Activated T-cell treated with anti-CD3 and anti-CD28 coated beads for 24 hours (primary cell): ENCODE measurements at places on chromosomes 3 and 15.

DNA sequence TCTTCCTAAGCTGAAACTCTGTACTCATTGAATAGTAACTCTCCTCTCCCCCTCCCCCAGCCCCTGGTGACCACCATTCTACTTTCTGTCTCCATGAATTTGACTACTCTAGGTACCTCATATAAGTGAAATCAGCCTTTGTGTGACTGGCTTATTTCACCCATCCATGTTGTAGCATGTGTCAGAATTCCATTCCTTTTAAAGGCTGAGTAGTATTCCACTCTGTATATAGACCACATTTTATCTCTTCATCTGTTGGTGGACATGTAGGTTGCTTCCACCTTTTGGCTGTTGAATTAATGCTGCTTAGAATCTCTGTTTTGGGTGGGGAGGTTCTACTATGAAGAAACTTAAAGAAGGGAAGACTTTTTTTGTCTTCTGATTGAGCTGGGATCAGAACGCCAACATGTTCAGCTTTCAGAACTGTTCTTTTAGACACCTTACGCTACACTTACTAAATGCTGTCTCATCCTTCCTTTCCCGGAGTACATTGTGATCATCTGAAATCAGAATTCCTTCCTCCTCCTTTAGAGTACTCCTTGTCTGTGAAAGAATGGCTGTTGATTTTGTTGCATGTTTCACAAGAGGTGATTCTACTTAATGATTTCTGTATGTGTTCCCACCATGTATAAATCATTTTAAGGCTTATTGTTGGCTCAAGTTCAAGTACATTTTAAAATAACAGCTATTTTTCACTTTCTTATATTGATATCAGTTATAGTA is 50.3 kb downstream of the MRPS25 start:
- no peak for DNase-seq

- DNase-seq, result no peak
Observed at GRCh38 chr3:157330206-157330605, 106.4 kb upstream of the PTX3 start.

DNA sequence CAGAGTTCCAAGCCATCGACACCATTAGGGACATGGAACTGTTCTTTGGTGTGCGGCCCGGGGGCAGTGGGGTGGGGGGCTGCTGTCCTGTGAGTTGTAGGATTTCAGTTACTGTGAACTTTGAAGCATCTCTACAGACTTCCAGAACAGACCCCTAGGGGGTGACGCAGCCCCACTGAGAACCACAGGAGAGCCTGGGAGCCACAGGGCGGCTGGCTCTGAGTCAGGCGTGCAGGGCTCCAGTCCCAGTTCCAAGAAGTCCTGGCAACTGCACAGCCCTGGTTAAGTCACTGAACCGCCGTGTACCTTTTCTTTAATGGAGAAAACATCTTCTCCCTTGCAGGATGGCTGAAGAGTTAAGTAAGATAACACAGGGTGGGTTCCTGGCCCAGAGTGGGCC is 23.5 kb upstream of the LRTM1 start:
- no peak for DNase-seq

DNA sequence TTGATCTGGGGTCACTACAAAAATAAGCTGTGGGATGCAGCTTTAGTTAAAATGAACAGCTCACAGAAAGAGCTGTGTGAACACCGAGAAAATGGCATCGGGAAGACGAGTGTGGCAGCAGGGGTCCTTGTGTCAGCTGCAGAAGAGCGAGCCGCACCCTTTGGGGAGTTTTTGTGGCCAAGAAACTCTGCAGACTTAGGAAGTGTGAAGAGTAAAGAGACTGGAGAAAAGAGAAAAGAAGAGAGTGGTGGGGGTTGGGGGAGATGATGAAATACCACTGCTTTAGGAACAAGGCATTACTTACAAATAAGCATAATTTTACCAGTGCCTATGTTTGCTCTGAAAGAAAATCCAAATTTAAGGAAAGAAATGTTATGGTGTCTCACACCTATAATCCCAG is 147.8 kb downstream of the LRRC28 start:
- DNase-seq, result no peak

DNA sequence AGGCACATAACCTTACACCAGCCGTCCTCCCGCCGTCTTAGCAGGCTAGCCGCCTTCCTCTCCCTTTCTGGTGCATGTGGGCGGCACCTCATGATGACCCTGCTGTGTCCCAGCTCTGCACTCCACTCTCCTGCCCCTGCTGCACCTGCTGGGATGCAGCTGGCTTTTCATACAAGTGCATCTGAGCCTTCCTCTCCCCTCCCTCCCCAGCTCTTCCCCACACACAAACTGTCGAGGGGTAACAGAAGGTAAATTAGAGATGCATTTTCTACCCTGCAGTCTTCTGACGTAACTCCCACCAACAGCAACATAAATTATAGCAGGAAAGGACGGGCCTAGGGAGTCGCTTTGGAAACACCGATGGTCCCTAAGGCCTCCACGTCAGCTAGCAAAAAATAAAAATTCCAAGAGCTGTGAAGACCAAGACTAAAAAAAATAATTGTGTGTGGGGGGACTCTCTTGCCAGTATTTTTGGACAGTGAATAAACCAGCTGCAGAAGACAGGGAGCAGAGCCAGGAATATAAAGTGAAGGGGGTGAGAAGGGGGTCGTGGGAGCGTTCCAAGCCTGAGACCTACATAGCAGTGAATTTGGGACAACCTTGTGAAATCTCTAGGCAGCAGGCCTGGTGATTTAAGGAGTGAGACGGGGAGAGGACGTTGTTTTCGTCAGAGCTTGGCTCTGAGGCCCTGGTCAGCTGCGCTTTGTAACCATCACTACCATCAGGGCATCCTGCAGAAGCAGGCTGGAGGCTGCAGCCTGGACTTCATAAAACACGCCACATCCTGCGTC is 216.2 kb downstream of the ADAMTS17 start:
- no peak for DNase-seq

GRCh38 chr3:153621953-153622352 is 459.9 kb downstream of the RAP2B start:
- no peak for DNase-seq

DNA sequence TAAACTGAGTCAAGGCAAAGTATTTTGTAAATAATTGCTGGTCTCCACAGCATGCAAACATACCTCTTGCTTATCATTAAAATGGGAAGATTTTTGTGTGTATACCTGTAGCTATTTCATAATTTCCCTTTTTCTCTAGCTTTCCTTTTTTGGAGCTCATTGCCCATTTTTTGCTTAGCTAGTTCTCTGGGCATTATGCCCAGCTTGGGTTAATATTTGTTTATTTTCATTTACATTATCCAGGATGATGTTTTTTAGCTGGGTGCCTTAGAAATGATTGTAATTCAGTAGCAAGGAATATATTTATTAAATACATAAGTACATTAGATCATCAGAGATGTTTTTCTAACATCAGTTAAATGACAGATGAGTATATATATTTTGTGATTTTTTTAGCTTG is 1271.7 kb upstream of the GBE1 start:
- DNase-seq, result no peak

- DNase-seq, result no peak
Observed at GRCh38 chr3:62373714-62374333, 474 bp upstream of the FEZF2 start.

DNA sequence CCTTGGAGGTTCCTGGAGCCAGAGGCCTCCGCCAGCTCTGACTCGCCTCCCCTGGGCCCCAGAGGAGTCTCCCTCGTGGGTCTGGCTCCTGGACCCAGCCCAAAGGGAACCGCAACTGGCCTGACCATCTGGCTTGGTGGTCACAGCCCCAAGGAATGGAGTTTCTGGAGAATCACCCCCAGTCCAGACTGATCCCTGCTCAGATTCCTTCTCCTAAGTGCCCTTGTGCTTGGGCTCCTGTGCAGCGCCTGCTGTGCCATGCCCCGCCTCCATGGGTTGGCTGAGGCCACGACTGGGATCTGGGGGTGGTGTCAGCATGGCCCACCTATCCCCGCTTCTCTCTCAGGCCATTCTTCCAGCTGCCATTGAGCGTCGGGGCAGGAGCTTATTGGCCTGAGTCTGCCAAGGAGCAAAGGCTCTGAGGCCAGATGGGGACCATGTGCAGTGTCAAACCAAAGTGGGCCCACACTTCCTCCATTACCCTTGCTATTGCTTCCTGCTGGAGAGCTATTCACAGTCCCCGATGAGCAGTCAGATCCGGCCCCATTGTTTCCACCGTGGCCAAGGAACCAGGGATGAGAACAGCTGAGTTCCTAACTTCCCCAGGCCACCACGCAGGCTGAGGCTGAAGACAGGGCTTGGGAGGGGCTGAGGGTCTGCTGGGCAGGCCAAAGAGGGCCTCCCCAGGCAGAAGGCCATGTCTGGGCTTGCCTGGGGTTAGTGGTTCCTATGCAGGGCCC is 19.0 kb downstream of the CSPG4 start:
- no peak for DNase-seq
